ENCODE measurements at places on chromosomes 12 and 14. TPM values are rescaled to one million over a fixed set of nuclear protein-coding genes. Genes with fewer than 3 reads are reported as not detected.
A peak's percentile ranks its signal among the peaks of the same experiment; 100 is the strongest.

DNA sequence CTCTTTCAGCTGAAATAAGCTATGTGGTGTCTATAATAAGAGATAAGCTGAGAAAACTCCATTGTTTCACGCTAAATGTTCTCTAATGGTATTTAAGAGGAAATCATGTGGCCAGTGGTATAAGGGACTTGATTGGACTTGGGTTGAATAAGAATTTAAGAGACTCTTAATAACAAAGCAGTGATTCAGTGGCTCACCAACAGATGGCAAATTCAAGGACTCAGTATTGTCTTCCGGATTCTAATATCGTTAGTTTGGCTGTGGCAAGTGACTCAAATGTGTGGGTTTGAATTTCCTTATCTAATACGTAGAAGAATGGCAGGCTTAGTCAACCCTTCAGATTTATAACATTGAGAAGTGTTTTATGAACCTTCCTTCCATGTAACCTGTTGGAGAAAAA is 49.1 kb upstream of the KCNH3 start:
- H3K4me3 ChIP-seq: no peak overlapping the region
- no peak overlapping the region for H3K27ac ChIP-seq
- no peaks in the 10 kb centered on the region for H3K4me1 ChIP-seq
- H3K27me3 ChIP-seq: no peaks in the 10 kb centered on the region
- no peaks in the 10 kb centered on the region for H3K36me3 ChIP-seq

ADSS1 gene
- 0.61 TPM for total RNA-seq

NEUROD4 gene
- not detected for total RNA-seq

GRCh38 chr12:52585066-52585465 is 11.4 kb upstream of the KRT74 start:
- no peaks in the 10 kb centered on the region for H3K36me3 ChIP-seq
- no peak overlapping the region for H3K27ac ChIP-seq
- no peak overlapping the region for H3K4me3 ChIP-seq
- DNase-seq: no peak

- no peak for DNase-seq
- no peak overlapping the region for H3K4me3 ChIP-seq
- H3K36me3 ChIP-seq: no peaks in the 10 kb centered on the region
- no peak overlapping the region for H3K27ac ChIP-seq
- no peaks in the 10 kb centered on the region for H3K4me1 ChIP-seq
- peaks cover 5% of the 10 kb centered on the region for H3K27me3 ChIP-seq
Measured at GRCh38 chr12:58242796-58243630, 301.6 kb downstream of the ATP23 start.

PPP4R4 gene
- total RNA-seq: not detected

DNA sequence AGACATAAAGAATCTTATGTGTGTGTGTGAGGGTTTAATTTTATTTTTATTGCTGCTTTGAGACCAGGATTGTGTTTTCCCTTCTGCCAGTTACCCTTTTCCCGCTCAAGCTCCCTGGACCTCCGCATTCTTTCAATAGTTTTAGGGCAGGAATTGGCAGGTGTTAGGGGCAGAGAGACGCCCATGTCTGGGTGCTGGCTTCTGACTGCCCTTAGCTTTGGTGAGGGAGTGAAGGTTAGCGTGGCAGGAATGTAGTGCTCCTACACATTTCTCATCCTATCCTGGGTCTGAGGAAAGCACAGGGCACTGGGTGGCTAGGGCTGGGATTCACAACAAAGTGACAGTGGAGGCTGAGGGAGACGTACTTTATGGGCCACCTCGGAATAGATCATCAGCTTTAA is 428.1 kb downstream of the ZFP36L1 start:
- H3K4me3 ChIP-seq: no peak overlapping the region
- peak overlapping the region; percentile 69 for H3K27ac ChIP-seq

DNA sequence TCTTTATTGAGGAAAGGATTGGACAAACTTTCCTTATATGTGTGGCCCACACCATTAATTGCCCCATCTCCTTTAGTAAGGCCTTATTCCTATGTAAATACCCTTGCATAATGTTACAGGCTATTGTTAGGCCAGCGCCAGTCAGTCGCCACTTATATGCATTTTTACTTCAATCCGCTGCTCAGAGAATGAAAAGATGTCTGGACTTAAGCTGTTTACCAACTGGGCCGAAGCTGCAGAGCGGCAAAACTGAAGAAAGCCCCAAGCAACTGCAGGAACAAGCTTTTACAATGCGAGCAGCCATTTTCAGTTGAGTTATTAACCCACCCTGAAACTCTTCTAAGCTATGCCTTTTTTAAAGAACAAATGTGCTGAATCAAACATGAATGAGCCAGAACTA is 92.1 kb upstream of the OTX2 start:
- H3K27me3 ChIP-seq: peaks cover 12% of the 10 kb centered on the region
- no peaks in the 10 kb centered on the region for H3K4me1 ChIP-seq
- no peak overlapping the region for H3K4me3 ChIP-seq
- no peaks in the 10 kb centered on the region for H3K36me3 ChIP-seq
- no peak for DNase-seq

DAO gene
- total RNA-seq: not detected

Measured in natural killer cell treated with Interleukin-12 subunit alpha and Interleukin-12 subunit beta and Interleukin-15 and Interleukin-18, amount 100 ng/mL, for 72 hours (primary cell).